Stimulated activated CD4-positive, alpha-beta T cell treated with anti-CD3 and anti-CD28 coated beads, Interleukin-1b, Interleukin-23, amount 100 ng/mL, for 24 hours (primary cell): ENCODE measurements at places on chromosomes 12 and 14.

GRCh38 chr12:106831699-106832098 is 57.2 kb downstream of the RIC8B start:
- no peak for DNase-seq

- no peak for DNase-seq
Observed at GRCh38 chr12:132342251-132343227, 13.2 kb upstream of the GALNT9 start.

GRCh38 chr14:59961518-59962062 is 41.6 kb downstream of the LRRC9 start:
- no peak for DNase-seq

DNA sequence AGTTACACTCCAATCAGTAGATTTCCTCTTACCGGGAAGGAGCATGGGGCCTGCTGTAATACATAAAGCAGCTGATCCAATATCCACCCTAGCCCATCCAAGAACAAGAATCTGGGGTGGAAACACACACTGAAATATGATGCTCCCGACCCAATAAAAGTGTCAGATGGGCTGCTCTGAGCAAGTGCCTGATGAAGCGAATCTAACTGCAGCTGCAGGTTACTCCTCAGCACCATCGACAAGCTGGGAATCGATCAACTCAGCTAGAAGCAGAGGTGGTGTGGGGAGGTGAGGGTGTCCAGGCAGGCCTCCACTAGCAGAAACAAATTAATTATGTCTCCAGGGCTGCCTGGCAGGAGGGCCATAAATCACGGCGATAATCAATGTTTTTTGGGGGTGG is 64.0 kb upstream of the WSCD2 start:
- no peak for DNase-seq

DNA sequence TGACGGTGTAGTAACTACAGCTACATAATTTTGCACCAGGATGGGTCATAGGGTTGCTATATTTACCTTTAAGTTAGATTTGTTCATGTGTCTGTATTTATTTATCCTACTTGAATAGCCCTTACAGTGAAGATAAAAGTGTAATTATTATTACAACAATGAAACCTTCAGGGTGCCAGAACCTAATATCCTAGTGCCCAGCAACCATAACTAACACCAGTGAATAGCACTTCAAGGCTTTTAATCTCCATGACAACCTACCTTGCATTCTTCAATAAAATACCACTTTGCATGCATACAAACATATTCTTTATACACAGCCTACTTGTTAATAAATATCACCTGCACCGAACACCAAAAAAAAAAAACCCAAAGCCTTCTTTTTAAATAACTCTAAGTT is 58.7 kb upstream of the G2E3 start:
- DNase-seq: no peak

DNA sequence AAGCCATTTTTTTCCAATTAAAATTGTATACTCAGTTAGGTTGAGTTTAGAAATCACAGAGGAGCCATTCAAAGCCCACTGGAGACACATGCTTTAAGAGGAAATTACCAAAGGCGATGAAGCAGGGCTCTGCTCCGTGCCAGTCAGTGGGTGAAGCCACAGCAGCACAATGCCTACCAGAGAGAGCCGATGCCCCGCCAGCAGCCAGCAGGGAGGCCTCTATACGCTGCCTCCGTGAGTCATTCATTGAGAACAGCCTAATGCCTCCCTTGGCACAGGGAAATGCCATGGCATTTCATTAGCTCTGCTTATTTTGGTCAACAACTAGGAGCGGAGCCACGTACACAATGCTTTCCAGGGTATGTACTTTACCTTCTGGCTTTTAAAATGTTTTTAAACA is 197.8 kb upstream of the FRMD6 start:
- no peak for DNase-seq

- DNase-seq: no peak
Observed at GRCh38 chr12:30268041-30268440, 427.6 kb downstream of the IPO8 start.

DNA sequence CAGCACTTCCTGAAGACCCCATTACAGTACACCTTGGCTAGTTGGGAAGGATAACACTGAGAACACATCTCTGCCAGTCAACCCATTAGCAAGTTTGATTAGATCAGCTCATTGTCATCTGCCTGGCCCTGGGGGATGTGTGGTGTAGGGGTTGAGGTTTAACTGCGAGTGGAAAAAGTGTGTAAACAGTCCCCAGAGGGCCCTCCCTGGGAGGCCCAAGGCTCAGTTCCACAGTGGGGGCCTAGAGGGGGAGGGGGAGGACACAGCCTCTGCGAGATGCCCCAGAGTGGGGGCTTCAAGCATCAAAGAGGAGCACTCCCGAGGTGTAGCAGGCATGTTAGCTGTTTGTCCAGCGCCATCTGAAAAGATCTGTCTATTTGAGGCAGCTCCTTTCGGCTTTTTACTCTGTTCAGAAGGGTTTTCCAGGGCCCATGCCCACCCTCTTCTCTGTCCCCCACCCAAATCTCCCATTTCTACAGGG is 344 bp downstream of the LPAR5 start:
- DNase-seq: no peak

- no peak for DNase-seq
Observed at GRCh38 chr12:25034676-25035075, 85.8 kb upstream of the BCAT1 start.

GRCh38 chr12:122842505-122843405 is 7.5 kb downstream of the HIP1R start:
- no peak for DNase-seq

DNA sequence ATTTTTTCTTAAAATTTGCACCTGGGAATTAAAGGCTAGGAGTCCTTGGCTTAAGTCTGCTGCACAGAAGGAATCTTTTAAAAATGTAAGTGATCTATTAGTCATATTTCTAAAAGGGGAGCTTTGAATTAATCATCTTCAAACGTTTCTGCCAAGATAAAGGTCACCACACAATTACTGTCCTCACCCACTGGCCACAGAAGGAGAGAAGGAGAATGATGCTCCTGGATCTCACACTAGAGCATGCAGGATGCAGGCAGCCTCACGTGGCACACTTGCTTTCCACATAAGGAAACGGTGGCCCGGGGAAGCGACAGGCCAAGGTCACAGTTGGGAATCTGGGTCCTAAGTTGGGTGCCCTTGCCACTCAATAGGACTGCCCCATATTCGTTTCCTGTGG is 16.9 kb downstream of the PLEKHG7 start:
- no peak for DNase-seq

DNA sequence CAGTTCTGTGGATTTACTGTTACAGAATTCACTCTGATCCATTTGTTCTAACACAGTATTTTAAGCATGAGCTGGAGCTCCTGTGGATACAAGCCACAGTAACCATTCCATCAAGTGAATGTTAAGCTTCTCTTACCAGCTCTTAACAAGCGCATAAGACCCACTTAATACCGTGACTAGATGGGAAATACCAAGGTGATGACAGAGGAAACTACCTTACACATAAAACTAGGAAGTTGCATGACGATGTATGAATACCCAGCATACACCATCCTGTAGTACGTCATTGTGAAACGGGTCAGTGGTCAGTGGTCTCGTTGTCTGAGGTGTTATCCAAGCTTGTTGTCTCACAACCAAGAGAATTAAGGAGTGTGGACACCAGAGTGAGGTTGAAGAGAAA is 2.0 kb upstream of the GALC start:
- DNase-seq: no peak
